SHP77 treated with DMSO at 0.1 percent for 48 hours (cell line): ENCODE measurements at places on chromosomes 12 and 14.
A peak's percentile ranks its signal among the peaks of the same experiment; 100 is the strongest.

DNA sequence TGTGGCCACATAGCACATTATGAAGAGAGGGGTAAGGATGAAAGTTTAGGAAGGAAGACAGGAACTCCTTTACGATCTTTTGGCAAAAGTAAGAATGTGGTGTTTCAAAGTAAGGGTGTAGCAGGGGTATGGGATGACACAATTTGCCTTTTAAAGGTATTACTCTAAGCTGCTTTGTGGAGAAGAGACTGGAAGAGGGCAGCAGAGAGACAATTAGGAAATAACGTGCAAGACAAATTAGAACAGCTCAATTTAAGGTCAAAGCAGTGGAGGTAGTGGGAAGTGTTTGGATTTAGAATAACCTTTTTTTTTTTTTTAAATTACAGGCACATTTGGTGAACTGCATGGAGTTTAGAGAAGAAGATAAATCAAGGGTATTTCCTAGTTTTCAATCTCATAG, 342.6 kb downstream of the NOVA1 start:
- peak; percentile 25 for DNase-seq

DNA sequence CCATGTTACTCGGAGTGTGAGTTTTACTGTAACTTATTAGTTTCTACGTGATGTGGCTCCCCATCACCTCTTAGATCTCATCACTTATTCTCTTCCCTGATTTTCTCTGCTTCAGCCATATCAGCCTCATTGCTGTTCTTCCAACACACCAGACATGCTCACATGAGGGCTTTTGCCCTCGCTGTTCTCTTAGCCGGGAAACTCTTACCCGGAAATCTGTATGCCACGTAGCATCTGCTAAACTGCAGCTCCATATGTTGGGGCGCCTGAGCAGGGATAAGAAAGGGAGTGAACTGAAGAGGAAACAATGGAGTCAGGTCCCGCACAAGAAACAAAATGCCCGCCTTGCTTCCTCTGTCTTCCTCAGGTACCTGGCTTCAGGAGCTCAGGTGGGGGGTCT, 16.6 kb downstream of the SMUG1 start:
- no peak for DNase-seq

GRCh38 chr14:95311752-95312151, 8.0 kb downstream of the CLMN start:
- DNase-seq = no peak

DNA sequence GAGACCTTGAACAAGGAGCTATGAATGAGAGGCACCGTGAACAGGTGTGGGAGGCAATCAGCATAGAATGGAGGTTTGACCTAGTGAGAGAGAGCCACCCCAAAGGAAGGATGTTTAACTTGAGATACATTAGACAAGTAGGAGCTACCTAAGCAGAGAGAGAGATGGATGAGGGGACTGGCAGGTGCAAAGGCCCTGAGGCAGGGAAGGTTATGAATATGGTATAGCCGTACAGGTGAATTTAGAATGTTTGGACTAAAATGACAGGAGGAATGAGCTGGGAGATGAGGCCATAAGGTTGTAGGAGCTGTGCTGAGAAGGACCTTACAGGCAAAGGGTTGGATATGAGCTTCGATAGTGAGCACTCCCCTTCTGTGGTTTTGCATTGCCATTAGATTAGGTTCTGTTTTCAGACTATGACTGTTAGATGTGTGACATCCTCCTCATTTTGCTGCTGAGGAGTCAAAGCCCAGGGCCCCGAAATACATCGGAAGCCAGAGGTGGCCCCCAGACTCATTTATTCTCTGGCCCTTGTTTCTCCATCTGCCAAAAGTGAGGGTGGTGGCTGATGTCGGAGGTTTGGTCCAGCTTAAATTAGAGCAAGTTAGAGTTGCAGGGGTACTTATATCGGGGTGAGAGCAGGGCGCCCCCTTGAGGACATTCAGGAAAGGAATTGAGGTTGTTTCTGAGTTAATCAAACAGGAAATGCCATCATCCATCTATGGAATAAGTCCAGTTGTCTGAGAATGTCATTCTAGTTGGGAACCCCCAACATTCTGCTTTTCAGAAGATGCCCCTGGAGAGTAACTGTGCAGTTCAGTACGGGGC, 29.4 kb downstream of the SLC24A4 start:
- no peak for DNase-seq

DNA sequence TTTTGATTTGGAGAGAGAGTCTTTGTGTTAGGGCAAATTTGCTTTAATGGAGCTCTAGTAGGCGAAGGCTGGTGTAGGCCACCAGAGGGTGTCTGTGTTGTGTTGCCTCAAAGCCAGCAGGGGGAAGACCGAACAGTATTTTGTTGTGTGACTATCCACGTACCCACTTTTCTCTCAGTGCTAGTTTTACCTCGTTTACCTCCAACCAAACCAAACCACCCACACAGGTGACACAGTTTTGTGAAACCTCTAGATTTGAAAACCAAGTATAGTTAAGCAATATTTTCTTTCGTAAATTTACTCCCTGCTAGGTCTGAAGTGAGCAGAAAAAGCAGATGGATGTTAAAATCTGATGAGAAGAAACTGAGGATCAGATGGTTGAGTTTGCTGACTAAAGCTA, 36.3 kb upstream of the NPFF start:
- no peak for DNase-seq

DNA sequence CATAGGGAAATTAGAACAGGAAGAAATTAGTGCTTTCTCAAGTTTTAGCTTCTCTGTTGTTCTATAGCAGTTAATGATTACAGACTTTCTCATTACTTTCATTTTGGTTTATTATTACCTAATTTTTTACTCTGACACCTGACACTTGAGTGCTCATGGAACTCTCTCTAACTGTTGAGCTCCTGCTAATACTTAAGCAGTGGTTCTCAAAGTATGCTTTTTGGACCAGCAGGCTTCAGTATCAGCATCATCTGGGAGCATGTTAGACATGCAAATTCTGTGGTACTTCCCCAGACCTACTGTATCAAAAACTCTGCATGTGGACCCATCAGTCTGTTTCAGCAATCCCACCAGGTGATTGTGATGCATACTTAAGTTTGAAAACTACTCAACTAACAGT, 235.3 kb downstream of the CCDC91 start:
- DNase-seq = no peak

GRCh38 chr12:53353257-53353655, 17.1 kb upstream of the SP7 start:
- DNase-seq = no peak

DNA sequence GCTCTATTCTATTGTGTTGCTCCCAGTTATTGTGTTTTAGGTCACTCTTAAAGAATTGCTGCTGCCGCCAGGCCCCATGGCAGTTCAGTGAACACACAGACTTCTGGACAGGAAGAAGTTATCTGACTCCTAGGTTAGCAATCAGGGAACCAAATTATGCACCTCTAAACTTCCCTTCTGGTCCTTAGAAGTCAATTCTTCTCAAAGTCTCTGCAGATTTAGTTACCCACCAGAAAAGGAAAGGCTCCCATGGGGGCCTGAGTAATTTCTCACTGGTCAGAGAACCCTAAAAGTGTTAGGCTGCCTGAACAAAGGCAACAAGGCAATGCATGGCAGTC, 10.0 kb downstream of the EMP1 start:
- DNase-seq = no peak

GRCh38 chr14:74713395-74713735, 421 bp downstream of the FCF1 start:
- no peak for DNase-seq

- DNase-seq = no peak
Observed at GRCh38 chr14:40265096-40265495, 832.9 kb upstream of the FBXO33 start.

DNA sequence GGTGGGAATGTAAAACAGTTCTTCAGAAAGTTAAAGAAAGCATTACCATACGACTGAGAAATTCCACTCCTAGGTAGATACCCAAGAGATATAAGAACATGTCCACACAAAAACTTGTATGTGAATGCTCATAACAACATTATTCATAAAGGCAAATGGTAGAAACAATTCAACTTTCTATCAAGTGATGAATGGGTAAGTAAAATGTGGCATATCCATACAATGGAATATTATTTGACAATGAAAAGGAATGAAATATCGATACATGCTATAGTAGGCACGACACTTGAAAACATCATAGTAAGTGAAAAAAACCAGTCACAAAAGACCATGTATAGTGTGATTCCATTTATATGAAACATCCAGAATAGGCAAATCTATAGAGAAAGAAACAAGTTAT, 71.3 kb downstream of the GALNT8 start:
- DNase-seq = no peak

- no peak for DNase-seq
Observed at GRCh38 chr12:109858764-109859163, 21.6 kb downstream of the GLTP start.

DNA sequence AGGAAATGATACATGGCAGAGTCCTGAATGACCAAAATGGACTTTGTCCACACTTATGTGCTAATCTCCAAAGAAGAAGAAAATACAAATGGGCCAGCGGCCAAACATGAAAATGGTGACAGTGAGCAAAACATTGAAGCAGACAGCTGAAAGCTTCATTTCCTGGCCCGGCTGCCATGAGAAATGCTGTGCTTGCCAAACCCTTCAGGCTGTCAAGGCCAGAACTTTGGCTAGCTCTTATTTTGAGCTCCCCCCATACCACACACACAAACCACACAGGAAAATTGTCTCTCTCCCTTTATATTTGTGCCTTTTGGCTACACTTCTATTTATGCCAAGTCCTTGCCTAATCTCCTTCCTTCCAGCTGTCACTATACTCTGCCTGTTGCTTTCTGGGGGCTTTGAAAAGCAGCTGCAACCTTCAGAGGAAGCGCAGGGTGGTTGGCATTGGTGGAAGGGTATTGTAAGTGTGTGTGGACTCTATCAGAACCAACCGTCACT, 323.8 kb downstream of the RAD51B start:
- DNase-seq = no peak

DNA sequence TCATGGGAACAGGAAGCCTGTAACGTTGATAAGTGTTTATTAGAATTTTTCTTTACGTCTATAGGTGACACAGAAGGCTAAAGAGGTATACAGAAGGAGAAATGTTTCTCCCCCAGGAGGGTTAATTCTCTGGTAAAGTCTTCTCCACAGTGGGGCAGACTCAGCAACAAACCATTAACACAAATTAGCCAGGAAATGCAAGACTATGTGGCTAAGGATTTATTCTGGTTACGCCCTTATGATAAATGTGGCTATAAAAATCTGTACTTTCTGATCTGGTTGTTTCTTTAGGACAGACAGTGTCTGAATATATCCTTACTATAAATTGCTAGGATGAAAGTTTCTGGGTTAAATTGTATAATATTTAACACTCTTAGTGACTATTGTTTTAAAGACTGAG, 423.3 kb downstream of the FLRT2 start:
- DNase-seq = no peak

DNA sequence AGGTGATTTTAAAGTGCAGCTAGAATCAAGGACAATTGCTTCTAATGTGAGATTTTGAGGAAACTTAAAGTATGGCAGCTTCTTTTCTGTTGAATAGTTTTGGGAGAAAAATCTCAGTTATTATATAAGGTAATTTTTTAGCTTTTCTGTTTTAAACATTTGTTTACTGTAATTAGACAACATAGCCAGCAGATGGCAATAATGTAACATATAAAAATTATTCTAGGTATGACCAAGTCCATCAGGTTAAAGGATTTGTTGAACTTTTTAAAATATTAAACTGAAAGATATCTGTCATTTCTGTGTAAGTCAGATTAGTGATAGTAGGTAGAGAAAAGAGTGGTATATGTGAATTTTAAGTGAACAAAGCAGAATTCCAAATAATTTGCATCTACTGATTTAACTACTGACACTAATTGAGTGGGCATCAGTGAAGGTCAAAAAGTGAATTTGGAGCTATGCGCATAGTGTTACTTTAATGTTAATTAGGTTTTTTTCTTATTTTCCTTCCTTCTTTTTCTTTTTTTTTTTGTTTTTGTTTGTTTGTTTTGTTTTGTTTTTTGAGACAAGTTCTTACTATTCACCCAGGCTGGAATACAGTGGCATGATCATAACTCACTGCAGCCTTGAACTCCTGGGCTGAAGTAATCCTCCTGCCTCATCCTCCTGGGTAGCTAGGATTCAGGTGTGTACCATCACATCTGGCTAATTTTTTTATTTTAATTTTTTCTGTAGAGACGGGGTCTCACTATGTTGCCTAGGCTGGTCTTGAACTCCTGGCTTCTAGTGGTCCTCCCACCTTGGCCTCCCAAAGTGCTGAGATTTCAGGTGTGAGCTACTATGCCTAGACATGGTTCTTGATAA, 18.6 kb downstream of the PRORP start:
- DNase-seq = no peak

DNA sequence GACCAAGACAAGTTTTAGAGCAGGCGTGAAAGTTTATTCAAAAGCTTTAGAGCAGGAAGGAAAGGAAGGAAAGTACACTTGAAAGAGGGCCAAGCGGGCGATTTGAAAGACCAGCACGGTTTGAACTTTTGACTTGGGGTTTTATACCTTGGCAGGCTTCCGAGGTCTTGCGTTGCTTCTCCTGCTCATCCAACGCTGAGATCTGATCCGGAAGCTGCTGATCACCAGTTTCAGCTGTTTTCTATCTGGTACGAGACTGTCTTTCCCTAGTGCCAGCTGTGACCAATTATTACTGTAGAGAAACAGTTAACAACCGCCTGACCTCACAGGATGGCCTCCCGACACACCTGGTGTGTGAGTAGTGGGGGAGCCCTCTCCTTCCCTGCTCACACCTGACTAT, 20.6 kb upstream of the SNRPF start:
- peak; percentile 65 for DNase-seq

DNA sequence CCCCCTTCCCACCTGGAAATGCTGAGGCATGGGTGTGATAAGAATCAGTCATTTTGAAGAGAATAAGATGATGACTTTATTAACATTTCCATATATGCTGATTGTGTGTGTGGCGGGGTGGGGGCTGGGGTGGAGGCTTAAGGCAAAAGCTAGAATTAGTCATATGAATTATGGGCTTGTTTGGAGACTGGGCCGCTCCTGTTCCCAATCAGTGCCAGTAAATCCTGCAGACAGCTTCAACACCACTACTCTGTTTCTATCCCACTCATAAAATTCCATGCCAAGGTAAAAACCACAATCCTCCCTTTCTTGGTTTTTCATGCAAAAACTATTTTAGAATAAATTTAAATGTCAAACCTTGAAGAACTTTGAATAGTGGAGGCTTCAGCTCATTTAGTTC, 29.9 kb upstream of the SLC38A2 start:
- DNase-seq = no peak
